ENCODE measurements at places on chromosomes 13 and 19.

DNA sequence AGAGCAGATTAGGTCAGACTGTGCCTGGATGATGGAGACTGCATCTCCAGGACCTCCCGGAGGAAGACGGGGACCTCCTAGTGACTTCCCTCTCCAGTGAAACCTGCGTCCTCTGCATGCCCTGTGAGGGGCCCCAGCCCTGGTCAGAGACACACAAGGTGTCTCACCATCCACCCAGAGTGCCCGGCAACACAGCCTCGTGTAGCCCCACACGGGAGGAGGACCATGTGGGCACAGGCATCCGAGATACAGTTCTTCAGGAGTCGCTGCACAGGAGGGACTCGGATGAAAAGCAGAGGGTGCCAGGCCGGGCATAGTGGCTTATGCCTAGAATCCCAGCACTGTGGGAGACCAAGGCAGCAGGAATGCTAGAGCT is 64.8 kb downstream of the PEPD start:
- no peak for DNase-seq

- DNase-seq: no peak
Observed at GRCh38 chr13:98022210-98022609, 68.7 kb downstream of the IPO5 start.

- no peak for DNase-seq
Observed at GRCh38 chr19:10872546-10873107, 1.3 kb downstream of the CARM1 start.

DNA sequence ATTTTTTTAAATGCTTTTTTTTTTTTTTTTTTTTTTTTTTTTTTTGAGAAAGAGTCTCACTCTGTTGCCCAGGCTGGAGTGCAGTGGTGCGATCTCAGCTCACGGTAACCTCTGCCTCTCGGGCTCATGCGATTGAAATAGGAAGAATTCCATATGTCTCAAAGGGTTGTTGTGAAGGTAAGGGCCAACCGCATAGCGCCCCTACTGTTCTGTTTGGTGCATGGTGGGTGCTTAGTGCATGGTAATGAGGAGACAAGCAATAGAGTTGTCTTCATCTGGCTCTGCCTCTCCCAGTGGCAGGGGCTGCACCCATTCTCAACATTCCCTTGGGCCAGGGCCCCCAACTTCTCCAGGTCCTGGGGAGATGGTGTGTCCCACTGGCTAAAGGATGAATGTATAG is 68.7 kb downstream of the RASL11A start:
- DNase-seq: no peak

GRCh38 chr19:51246164-51246552 is 4.7 kb upstream of the SIGLECL1 start:
- no peak for DNase-seq

All from GM18507 (cell line).